ENCODE measurements at places on chromosomes 5 and 9. TPM values are rescaled to one million over a fixed set of nuclear protein-coding genes. Genes with fewer than 3 reads are reported as not detected.

- H3K4me1 ChIP-seq: no peaks in the 10 kb centered on the region
- H3K36me3 ChIP-seq: peaks cover 46% of the 10 kb centered on the region
- no peak overlapping the region for H3K4me3 ChIP-seq
Observed at GRCh38 chr9:114602620-114603019, 8.5 kb upstream of the TMEM268 start.

DNA sequence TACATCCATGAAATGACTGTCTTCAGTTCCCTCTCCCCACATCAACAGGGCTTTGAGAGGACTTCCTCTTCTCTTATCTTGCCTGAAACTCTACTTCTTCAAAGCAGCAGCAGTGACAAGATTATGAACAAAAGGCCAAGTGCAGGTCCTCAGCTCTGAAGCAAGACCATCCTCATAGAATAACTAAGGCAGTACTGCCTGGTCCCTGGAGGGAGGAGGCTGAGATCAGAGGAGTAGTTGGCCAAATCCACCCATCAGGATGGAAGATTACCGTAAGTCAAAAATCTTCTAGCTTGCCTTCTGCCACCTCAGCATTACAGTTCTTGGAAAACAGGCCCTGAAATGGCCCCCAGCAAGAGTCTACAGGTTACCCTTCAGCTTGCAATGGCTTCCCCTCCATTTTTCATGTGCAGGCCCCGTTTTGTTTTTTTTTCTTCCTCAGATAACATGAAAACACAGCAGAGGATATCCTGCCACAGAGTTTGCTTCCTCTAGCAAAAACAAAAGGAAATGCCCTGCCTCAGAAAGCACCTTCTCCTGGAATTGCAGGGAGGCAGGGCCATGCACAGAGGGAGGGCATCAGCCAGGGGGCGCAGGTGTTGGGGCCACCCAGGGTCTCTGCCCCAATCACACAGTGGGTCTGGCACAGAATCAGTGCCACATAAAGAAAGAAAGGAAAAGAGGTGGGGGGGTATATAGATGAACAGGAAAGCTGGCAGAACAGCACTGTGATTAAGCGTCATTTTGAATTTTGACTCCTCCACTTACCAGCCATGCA is 40.0 kb downstream of the KLHL3 start:
- peaks cover 7% of the 10 kb centered on the region for H3K36me3 ChIP-seq
- H3K27ac ChIP-seq: peak overlapping the region; percentile 83
- H3K4me1 ChIP-seq: peaks cover 29% of the 10 kb centered on the region
- no peaks in the 10 kb centered on the region for H3K27me3 ChIP-seq
- DNase-seq: peak; percentile 6

DNA sequence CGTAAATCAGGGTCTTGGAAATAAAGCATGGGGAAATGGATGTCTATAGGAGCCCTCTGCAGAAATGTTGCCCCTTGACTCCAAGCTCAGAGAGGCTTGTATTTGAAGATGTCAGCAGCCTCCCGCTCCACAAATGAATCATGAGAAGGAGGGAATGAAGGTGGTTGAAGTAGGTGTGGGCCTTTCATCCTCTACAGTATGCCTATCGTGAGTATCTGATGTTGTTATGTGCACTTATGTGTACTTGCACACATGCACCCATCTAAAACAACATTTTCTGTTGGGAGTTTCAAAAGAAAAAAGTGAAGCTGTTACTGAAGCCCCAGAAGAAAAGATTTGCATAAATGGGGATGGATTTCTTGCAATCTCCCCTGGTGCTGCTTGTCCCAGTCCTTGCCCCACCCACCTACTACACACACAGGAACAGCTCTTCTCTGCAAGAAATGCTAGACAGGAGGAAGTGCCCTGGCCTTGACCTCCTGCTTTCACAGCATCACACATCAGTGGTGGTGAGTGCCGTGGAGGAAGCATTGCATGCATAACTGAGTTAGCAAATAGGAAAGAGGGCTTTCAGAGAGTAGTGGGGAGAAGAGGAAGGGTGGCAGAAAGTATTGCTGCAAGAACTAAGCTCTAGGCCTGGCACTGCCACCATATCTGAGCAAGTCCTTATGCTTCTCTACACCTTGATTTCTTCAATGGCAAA is 156.1 kb downstream of the SNX18 start:
- DNase-seq: peak; percentile 41
- no peaks in the 10 kb centered on the region for H3K27me3 ChIP-seq
- peaks cover 20% of the 10 kb centered on the region for H3K36me3 ChIP-seq
- H3K4me3 ChIP-seq: peak overlapping the region; percentile 54
- H3K4me1 ChIP-seq: peaks cover 78% of the 10 kb centered on the region
- peak overlapping the region; percentile 77 for H3K27ac ChIP-seq

GRCh38 chr9:108813951-108814601 is 41.7 kb downstream of the ACTL7B start:
- DNase-seq: no peak
- no peaks in the 10 kb centered on the region for H3K36me3 ChIP-seq
- H3K27me3 ChIP-seq: peaks cover 12% of the 10 kb centered on the region
- H3K4me3 ChIP-seq: no peak overlapping the region
- no peaks in the 10 kb centered on the region for H3K4me1 ChIP-seq

GRCh38 chr5:128927644-128928043 is 37.6 kb upstream of the SLC27A6 start:
- H3K27me3 ChIP-seq: no peaks in the 10 kb centered on the region
- H3K4me3 ChIP-seq: no peak overlapping the region
- H3K4me1 ChIP-seq: no peaks in the 10 kb centered on the region
- H3K36me3 ChIP-seq: no peaks in the 10 kb centered on the region

GRCh38 chr9:108569624-108570023 is 286.2 kb downstream of the ACTL7B start:
- DNase-seq: no peak
- no peak overlapping the region for H3K27ac ChIP-seq
- H3K27me3 ChIP-seq: peaks cover 5% of the 10 kb centered on the region
- H3K36me3 ChIP-seq: no peaks in the 10 kb centered on the region
- no peak overlapping the region for H3K4me3 ChIP-seq
- H3K4me1 ChIP-seq: no peaks in the 10 kb centered on the region

DNA sequence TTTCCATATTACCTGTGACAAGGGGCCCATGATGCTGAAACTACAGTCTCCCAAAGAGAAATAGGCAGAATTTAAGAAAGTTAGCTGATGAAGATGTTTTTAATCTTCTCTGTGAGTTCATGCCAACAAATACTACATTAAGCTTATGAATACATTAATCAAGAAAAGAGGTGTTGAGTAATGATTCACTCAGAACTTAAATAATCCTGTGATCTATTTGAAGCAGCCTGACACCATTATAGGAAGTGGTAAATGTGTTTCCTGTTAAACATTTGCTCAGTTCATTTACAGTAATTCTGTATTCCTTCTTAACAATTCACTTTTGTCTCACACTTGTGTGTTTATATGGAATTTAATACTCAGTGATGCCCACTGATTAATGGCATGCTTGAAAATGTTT is 75.0 kb upstream of the IZUMO3 start:
- no peak overlapping the region for H3K27ac ChIP-seq
- no peaks in the 10 kb centered on the region for H3K4me1 ChIP-seq
- H3K36me3 ChIP-seq: no peaks in the 10 kb centered on the region

DNA sequence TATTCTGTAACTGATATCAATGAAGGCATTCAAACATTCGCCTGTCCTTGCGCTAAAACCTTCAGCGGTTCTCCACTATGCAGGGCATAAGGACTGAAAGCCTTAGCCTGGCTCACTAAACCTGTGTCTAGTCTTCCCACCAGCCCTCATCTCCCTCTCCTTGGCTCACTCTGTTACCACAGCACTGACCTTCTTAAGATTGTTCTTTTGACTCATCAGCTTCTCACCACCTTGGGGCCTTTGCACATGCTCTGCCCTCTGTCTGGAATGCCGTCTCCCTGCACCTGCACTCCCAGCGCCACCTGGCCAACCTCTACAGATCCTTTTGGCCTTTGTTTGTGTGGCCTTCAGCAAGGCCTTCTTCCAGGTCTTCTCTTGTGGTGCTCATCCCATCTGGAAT is 131.8 kb upstream of the IER5L start:
- peaks cover 11% of the 10 kb centered on the region for H3K4me1 ChIP-seq
- no peak overlapping the region for H3K27ac ChIP-seq
- DNase-seq: no peak
- H3K4me3 ChIP-seq: no peak overlapping the region
- H3K27me3 ChIP-seq: peaks cover 4% of the 10 kb centered on the region

- H3K27me3 ChIP-seq: no peaks in the 10 kb centered on the region
- no peaks in the 10 kb centered on the region for H3K36me3 ChIP-seq
- H3K4me3 ChIP-seq: no peak overlapping the region
- no peak overlapping the region for H3K27ac ChIP-seq
- H3K4me1 ChIP-seq: peaks cover 23% of the 10 kb centered on the region
Observed at GRCh38 chr9:68640421-68641089, 64.5 kb upstream of the PIP5K1B start.

GRCh38 chr5:104431002-104431620 is 868.5 kb upstream of the NUDT12 start:
- no peaks in the 10 kb centered on the region for H3K27me3 ChIP-seq
- no peak overlapping the region for H3K27ac ChIP-seq
- H3K4me3 ChIP-seq: no peak overlapping the region

- H3K27me3 ChIP-seq: no peaks in the 10 kb centered on the region
- no peak overlapping the region for H3K27ac ChIP-seq
- no peak for DNase-seq
- H3K36me3 ChIP-seq: no peaks in the 10 kb centered on the region
Observed at GRCh38 chr5:168788107-168788506, 208.9 kb upstream of the PANK3 start.

DNA sequence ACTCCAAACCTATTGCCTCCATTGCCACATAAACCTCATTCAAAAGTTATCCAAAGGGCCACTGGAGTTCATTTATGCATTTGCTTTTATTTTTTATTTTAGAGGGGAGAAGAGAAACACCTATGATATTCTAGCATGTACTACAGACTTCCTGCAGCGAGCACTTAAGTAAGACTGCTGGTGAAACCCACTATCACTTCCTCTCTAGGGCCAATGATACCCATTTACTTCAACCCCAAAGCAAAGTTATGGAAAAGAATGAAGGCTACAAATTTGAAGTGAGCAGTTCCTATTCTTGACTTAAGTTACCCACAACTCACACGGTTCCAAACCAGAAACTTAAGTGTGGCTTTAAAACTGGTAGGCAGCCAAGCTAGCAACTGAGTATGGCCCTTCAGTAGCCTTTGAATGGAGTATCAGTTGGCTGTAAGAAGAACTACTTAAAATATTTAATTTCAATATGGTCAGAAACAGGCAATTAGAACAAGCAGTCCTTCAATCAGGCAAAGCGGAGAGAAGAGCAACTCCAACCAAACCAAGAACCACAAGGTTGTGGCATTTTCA is 94.1 kb downstream of the GPR21 start:
- no peak overlapping the region for H3K27ac ChIP-seq
- no peak for DNase-seq
- H3K4me3 ChIP-seq: no peak overlapping the region

- peaks cover 35% of the 10 kb centered on the region for H3K36me3 ChIP-seq
- no peak overlapping the region for H3K4me3 ChIP-seq
- DNase-seq: no peak
- H3K27ac ChIP-seq: peak overlapping the region; percentile 94
- H3K4me1 ChIP-seq: peaks cover 73% of the 10 kb centered on the region
Observed at GRCh38 chr9:110142868-110143481, 65.0 kb downstream of the C9orf152 start.

DNA sequence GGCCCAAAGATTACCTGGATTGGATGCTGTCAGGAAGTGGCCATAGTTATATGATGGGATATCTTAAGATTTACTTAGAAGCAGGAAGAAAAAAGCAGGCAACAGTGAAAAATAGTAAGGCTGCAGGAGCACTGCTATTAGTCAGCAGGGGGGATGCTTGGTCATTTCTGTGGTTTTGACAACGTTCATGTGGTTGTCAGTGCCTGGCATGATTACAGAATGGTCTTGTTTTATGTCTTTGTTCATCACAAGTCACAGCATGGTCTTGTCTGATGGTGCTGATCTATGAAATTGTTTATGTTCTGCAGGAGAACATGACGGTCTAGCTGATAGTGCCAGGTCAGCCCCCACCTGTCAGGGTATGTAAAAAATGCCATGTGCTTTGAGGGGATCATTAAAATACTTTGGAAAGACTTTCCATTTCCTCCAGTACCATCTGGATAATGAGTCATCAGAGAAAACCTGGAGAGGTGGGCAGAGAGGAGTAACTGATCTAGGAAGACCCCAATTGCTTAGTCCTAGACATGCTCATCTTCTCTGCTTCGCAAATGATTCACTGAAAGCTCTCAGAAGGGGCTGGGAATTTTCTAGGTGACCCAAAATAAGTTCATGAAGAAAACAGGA is 48.5 kb downstream of the PLGRKT start:
- H3K27me3 ChIP-seq: no peaks in the 10 kb centered on the region
- H3K27ac ChIP-seq: no peak overlapping the region
- H3K4me1 ChIP-seq: peaks cover 25% of the 10 kb centered on the region
- no peak for DNase-seq

DNA sequence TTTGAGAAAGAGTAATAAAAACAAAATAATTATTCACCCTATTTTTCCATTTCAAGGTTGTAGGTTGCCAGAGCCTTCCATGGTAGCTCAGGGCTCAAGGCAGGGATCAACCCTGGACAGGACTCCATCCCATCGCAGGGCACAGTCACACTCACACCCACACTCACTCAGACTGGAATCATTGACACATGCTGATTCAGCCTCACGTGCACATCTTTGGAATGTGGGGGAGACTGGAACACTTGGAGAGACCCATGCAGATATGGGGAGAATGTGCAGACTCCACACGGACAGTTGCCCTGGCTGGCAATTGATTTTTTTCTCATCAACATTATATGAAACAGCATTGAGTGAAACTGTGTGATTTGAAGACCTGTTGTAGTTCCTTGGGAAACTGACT is 234.1 kb downstream of the ADGRV1 start:
- H3K36me3 ChIP-seq: no peaks in the 10 kb centered on the region
- no peak overlapping the region for H3K27ac ChIP-seq
- H3K4me3 ChIP-seq: no peak overlapping the region

GRCh38 chr9:69785757-69786156 is 25.9 kb upstream of the PTAR1 start:
- no peak overlapping the region for H3K4me3 ChIP-seq
- no peak overlapping the region for H3K27ac ChIP-seq
- H3K36me3 ChIP-seq: no peaks in the 10 kb centered on the region

DNA sequence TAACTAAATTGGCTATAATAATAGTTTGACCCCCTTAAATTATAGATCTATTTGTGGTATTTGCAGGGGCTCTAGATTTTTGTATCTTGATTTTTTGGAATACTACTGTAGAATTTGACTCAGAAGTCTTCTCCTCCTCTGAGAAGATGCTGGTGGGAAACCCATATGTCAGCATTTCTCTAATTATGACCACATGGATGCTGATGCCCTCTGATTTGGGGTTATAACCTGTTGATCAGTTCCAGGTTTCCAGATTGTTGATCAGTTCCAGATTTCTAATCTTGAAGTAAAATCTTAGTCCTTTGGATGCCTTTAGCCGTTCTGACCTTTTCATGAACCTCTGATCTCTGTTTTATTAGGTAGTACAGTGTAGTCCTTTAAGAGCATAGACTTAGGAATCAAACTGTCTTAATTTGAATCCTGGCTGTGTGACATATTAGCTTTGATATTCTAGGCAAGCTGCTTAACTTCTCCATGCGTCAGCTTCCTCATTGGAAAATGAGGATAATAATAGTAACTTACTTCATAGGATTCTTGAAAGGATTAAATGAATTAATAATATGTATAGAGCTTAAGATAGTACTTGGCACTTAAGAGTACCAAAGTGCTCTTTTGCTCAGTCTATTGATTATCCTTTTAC is 8.1 kb downstream of the FSD1L start:
- H3K36me3 ChIP-seq: peaks cover 6% of the 10 kb centered on the region
- no peak for DNase-seq
- peaks cover 5% of the 10 kb centered on the region for H3K27me3 ChIP-seq
- H3K4me1 ChIP-seq: no peaks in the 10 kb centered on the region
- H3K27ac ChIP-seq: no peak overlapping the region
- H3K4me3 ChIP-seq: no peak overlapping the region

- H3K27ac ChIP-seq: no peak overlapping the region
- H3K36me3 ChIP-seq: peaks cover 14% of the 10 kb centered on the region
- H3K4me3 ChIP-seq: no peak overlapping the region
- H3K4me1 ChIP-seq: peaks cover 34% of the 10 kb centered on the region
Observed at GRCh38 chr9:95460518-95461164, 56.1 kb downstream of the PTCH1 start.

The LURAP1L gene
- total RNA-seq: not detected

The OR2Y1 gene
- total RNA-seq: not detected

The PCDHGA8 gene
- total RNA-seq: 0.03 TPM

All from activated T-helper 1 cell treated with anti-CD3 and anti-CD28 coated beads, Interleukin-12 subunit alpha, Interleukin-12 subunit beta, Interleukin-2, Interleukin-4 antibody, amounts not matched to agents 30 ng/mL and 10 ng/mL and 1 ng/mL, durations not matched to agents 14 hours and 24 hours and 36 hours (primary cell).